ENCODE measurements at places on chromosomes 4 and X. TPM values are rescaled to one million over a fixed set of nuclear protein-coding genes. Genes with fewer than 3 reads are reported as not detected.
A peak's percentile ranks its signal among the peaks of the same experiment; 100 is the strongest.

TMPRSS11D gene
- not detected for total RNA-seq

GATA1 gene
- 0.33 TPM for total RNA-seq

DNA sequence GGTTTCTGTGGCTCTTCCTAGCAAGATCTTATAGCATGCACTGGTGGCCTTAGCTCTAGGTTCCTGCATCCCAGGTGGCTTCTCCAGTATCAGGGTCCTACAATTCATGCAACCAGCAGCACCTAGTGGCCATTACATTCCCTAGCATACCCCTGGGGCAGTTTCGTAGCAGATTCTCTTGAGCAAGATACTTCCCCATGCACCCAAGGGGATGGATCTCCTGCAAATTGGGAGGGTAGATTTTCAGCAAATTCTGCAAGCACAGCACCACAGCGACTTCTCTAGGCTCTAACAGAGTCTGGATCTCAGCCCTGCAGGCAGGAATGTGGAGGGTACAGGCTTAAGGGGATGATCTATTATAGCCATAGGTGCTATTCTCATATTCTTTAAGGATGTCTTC, 13.1 kb upstream of the SLC9B1 start:
- no peak for DNase-seq

GRCh38 chr4:142846729-142847596, 862 bp upstream of the INPP4B start:
- peak; percentile 67 for DNase-seq

DNA sequence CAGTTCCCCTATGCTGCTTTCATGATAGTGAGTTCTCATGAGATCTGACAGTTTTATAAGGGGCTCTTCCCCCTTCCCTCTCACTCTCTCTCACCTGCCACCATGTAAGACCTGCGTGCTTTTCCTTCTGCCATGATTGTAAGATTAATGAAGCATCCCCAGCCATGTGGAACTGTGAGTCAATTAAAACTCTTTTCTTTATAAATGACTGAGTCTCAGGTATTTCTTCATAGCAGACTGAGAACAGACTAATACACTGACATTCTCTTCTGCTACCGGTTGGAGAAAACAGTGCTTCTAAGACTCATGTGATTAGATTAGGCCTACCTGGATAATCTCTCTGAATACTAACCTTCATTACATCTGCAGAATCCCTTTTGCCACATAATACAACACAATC, 45.4 kb upstream of the TRPC5OS start:
- no peak for DNase-seq

GRCh38 chr4:6719611-6720179, 3.7 kb downstream of the BLOC1S4 start:
- no peak for DNase-seq

DNA sequence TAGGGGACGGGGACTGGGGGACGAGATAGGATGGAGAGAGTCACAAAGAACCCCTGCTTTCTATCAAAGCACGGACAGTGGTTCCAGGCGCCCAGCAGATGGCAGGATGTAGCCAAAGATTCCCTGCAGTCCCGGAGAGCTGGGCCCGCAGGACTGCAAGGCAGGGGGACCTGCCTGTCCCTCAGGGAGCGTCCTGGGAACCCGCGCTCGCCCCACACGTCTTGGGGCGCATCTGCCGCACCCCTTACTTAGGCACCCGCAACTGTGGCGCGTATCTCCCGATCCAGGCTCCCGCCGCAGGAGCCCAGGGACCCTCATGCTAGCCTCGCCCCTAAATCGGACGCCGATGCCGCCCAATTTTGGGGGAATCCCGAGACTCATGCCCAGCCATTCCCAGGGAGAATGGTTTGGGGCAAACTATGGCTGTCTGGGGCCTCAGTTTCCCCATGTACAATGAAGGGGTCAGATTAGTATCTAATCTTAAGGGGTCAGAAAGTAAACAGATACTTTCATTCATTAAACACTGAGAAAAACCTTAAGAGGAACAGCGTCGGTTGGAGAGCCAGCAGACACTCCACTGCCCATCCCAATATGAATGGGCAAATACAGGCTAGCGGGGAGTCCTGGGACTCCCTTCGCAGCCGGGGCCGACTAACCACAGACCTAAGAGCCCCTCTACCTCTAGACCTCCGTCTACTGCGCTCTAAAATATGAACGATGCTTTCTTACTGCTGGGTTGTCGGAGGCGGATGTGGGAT, 581 bp upstream of the STK32B start:
- DNase-seq = no peak

- no peak for DNase-seq
Measured at GRCh38 chr4:60315586-60315985, 884.5 kb upstream of the ADGRL3 start.

DNA sequence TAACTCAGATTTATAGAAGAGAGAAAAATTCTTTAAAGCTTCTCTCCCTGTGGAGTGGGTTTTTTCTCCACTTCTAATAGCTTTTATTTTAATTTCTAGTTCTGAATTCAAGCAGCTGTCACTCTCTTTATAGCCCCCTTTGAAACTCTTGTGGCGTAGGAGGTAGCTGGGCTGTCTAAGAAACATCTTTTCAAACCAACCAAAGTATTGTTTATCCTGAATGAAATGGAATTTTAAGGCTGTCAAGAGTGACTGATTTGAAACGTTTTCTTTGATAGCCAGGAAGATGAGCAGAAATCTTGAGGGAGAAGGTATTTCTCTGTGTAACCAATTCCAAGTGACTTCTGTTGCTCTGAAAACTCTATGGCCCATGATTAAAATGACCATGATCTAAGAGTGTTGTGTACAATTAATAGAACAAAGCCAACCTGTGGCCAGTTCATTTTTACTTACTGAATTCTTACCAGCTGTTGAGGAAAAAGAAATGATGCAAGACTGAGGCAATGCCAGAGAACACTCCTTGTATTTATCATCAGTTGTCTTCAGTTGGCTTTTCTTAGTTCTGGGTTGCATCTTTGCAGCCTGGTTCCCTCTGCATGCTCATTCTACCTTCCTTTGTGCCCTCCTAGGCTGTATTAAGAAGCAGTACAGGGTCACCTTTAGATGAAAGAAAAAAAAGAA, 298.4 kb downstream of the ARHGAP10 start:
- DNase-seq = no peak

DNA sequence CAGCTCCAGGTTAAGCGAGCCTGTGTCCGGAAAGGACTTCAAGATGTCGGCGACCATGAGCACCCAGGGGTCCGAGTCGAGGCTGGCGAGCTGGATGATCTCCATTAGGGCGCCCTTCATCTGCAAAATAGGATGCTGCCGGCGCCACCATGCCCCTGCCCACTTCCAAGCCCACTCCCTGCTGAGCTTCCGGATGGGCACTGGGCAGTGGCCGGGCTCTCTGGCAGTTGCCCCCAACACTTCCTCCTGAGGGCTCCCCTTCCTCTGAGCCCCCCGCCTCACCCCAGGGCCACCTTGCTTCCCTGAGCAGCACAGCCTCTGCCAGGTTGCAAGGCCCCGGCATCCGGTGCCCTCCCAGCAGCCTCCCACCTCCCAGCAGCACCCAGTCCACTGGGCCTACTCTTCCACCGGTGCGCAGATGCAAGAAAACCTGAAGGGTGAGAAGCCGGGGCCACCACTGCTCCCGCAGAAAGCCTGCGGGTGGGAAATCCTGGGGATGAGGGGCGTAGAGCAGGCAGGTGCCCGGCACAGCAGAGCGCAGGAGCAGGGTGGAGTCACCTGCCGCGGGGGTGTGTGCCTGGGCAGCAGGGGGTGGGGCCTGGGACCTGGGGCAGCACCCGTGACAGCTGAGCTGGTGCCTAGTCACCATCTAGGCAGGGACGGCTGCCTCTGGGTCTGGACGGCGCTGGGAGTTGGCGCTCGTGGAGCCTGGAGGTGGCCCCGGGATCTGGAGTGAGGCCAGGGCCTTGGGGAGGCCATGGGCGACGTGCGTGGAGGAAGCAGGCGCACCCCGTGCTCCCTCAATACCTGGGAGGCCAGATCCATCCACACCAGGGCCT, 17.0 kb downstream of the NELFA start:
- no peak for DNase-seq

DNA sequence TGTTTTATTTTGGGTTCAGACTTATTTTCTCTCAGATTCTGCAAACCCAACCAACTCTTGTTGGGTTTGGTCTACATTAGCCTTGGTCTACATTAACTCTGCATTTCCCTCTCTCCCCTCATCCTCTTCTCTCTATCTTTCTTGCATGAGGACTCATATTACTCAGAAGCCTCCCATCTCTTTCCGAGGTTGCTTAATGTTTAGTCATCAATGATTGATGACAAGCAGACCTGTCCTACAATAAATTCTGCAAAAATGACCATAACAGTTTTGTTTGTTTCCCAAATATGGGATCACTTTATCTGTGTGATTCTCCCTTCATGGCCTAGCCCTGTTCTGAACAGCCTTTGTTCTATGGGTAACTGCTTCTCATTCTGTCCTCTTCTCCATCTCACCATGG, 75.2 kb downstream of the GABRB1 start:
- no peak for DNase-seq

DNA sequence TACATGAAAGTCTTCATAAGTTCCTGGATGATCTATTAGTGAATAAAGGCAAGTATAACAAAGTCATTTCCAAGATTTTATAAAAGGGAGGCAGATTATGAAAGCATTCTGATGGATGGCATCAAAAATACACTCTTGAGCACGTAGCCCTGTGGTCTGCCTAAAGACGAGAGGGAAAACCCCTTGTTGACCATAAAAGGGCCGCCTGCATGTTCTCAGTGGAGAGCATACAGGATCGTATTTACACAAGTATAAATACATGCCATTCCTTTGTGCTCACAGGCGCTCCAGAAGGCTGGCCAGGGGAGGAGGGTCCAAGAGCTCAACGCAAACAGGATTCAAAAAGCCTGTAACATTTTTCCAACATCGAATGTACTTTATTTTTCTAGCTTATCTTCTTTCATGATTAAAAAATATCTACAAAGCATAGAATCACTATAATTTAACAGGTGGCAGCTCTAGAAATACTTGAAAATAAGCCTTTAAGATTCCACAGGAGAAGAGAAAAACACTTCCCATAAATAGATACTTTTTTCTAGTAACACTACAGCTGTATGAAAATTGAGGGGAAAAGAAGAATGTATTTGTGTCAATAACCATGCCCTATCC, 29.6 kb downstream of the PDGFC start:
- DNase-seq = no peak
